ENCODE measurements at places on chromosomes 12 and 14.

DNA sequence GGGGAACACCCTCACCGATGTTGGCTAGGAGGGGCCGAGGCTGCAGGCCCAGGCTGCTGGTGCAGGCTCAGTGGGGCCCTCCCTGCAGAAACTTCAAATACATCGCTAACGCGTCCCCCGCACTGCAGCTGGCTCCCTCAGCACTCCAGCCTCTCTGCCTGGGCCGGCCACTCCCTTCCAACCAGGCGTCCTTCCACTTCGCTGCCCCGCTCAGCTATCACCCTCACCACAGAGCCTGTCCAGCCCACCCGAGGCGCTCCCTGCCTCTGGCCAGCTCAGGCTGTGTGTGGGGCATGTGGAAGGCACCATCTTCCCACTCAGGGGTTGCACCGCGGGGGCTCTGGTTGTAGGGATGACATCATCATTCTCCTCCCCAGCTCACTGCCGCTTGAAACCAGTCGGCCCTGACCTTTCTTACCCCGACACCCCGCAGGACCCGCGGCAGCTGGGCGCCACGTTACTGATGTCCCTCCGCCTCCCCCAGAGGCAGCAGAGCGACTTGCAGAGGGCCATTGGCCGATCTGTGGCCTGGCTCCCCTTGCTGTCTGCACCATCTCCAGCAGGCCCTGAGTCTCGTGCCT lies 199.9 kb upstream of the RTL1 start:
- peak; percentile 27 for DNase-seq

GRCh38 chr12:14059548-14059947 lies 78.1 kb upstream of the GRIN2B start:
- DNase-seq = no peak

- DNase-seq = no peak
Observed at GRCh38 chr14:72688990-72689671, 204.8 kb downstream of the DPF3 start.

DNA sequence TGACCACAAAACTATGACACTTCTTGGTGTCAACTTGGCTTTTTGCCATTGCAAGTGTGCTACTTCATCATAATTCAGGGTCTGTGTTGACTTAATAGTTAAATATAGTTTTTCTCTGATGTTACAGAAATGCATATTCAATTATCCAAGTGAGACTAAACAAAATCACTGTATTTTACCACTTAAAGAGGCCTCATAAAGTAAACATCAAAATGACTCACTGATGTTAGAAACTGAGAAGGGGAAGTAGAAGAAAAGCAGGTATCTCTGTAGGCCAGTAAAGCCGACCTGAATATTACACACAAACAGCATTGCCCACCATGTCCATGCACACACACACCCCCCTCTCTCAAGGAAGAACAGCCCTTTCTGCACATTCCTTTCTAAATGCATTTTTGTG lies 55.4 kb downstream of the RPAP3 start:
- DNase-seq = no peak

- no peak for DNase-seq
Observed at GRCh38 chr14:46734286-46734685, 82.7 kb upstream of the RPL10L start.

DNA sequence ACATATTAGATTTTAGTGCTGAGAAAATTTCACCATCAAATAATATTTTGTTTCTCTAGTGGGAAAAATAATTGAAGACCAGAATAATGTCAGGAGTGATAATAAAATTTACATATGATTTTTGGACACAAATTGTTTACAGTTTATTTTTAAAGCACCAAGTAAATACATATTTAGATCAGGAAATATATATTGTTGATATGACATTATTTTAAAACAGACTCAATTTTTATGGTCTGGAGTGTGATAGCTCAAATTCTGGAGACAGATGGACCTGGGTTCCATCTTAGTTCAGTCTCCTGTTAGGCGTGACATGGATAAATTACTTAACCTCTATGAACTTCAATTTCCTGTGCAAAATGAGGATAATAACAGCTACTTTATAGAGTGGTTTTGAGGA lies 135.4 kb downstream of the TPH2 start:
- no peak for DNase-seq

- DNase-seq = no peak
Observed at GRCh38 chr14:50624447-50624846, 43.7 kb downstream of the SAV1 start.

- no peak for DNase-seq
Observed at GRCh38 chr14:39265806-39266524, 32.2 kb downstream of the MIA2 start.

- DNase-seq = no peak
Observed at GRCh38 chr12:63994704-63995103, 150.2 kb downstream of the SRGAP1 start.

GRCh38 chr12:75756111-75756510 lies 244.7 kb upstream of the KRR1 start:
- no peak for DNase-seq

DNA sequence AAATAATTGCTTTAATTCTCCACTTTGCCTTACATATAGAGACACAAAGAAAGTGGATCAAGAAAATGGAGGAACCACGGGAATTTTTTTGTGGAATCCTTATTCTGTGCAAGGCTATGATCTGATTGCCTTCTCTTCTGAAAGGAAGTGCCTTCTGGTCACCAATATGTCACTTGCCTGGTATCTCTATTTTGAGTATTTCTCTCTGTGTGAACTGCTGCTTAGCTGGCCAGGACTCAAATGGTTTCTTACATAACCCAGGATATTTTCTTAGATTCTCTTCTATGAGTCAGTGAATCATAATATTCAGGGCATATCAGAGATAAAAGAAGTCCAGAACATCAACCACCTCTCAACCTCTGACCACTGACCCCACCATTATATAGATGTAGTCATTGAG lies 156.1 kb downstream of the DIO2 start:
- no peak for DNase-seq

DNA sequence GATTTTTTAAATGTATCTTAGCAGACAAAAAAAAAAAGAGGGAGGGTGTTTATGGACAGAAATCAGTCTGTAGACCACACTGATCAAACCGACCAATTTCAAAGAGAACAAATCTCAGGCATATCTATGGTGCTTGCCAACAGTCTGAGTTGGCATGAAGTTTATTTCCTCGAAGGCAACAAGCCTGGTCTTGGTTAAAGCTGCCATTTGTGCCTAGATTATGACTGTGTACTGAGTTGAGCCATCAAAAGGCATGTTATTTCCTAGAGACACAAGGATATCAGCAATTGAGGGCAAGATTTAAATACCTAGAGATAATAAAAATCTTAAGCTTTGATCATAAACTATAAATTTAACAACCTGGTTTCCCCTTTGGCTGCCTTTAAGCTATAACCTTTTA lies 119.2 kb downstream of the SLC2A13 start:
- no peak for DNase-seq

- peak; percentile 48 for DNase-seq
Observed at GRCh38 chr12:12017798-12018197, 52.9 kb upstream of the BCL2L14 start.

DNA sequence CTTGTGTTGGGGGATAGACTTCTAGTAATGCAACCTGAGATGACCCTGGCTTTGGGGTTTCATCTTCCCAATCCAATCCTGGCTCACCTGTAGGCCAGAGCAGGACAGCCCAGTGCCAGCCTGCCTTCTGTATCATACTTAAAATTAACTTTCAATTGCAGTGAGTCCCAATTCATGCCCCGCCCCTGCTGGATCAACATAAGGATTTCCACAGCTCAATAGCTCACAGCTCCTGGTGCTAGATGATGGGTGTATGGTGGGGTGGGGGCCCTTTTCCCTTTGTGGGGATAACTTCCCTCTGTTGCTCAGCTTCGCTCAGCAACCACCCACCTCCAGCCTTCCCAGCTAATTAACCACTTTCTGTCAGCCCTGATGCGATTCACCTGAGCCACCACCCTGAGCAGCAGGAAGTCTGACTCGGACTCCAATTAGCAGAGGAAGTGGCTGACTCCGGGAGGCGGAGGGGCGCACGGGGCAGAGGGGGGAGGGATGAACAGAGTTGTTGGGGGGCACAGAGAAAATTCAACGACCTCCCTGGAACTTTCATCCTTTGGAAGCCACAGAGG lies 24.3 kb upstream of the CHGA start:
- DNase-seq = no peak

DNA sequence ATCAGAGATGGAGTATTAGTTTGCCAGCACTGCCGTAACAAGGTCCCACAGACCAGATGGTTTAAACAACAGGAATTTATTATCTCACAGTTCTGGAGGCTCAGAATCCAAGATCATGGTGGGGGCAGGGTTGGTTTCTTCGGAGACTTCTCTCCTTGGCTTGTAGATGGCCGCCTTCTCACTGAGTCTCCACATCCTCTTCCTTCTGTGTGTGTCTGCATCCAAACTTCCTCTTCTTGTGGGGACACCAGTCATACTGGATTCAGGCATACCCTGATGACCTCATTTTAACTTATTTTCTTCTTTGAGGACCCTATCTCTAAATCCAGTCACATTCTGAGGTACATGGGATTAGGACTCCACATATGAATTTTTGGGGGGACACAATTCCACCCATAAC lies 455.5 kb downstream of the RGS6 start:
- DNase-seq = no peak

DNA sequence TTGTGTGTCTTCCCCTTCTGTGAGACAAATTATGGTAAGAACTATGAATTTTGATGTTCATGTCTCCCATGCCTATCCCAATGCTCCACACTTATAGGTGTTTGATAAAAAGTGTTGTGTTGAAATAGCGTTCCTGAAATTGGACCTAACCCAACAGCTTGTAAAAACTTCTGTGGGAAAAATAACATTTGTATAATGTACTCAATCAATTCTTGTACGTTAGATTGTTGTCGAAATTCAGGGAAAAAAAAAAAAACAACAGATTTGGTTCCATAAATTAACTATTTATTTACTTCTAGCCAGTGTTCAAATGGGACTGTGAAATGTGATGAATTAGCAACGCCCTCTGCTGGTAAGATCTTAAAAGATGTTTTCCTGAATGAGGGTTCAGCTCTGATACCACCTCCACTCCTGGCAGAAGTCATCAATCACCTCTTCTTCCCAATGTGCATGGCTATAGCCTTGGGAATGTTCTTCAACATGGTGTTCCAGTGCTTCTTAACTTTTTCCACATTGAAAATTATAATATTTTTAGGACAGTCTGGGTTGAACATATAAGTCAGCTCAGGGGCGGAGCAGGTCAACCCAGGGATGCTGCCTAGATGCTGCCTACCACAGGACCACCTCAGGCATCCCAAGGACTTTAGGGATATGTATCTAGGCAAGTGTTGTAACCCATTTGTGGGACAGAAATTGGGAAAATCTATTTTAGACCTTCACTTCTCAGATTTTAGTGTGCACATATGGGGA lies 170.6 kb downstream of the OTOGL start:
- DNase-seq = peak; percentile 19

DNA sequence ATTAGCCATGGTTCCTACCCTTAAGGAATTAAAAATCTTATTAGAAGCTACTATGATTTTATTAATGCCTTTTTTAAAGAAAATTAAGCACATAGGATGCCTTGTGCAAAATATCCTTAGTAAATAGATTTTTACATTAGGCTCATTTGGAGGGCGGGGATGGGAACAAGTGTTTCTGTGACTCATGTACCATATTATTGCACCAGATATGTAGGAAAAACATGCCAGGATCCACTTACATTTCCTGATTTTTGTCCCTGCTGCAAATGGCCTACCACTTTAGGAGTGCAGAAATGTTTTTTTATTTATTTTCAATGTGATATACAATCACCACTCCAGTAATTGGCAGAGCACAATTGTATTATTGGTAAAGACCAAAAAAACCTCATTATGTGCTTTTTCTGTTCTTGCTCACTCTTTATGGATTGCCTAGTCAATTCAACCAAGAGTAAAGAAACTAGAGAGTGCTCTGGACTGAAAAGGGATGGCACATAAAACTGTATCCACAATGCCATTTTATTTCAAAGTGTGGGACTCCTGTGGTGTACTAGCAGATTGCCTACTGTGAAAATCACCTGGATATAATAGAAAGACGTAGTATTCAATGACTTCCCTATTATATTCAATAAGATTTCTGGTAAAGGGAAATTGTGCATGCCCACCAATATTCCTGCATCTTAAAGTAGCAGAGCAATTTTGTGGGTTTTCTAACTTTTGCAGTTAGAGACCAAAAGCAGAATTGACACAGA lies 86.9 kb downstream of the ANO6 start:
- DNase-seq = no peak

- DNase-seq = peak; percentile 46
Observed at GRCh38 chr12:1474574-1475153, 119.7 kb downstream of the FBXL14 start.

GRCh38 chr14:93073910-93074769 lies 41.6 kb downstream of the ITPK1 start:
- no peak for DNase-seq

GRCh38 chr14:83974647-83975163 lies 1555.2 kb upstream of the FLRT2 start:
- DNase-seq = no peak

GRCh38 chr12:64065881-64066451 lies 156.1 kb downstream of the KICS2 start:
- DNase-seq = no peak

All from ELF-1 (cell line).